Stimulated activated CD8-positive, alpha-beta memory T cell treated with anti-CD3 and anti-CD28 coated beads, Interleukin-7, amount 100 ng/mL, for 24 hours (primary cell): ENCODE measurements at places on chromosomes 7 and 10.

DNA sequence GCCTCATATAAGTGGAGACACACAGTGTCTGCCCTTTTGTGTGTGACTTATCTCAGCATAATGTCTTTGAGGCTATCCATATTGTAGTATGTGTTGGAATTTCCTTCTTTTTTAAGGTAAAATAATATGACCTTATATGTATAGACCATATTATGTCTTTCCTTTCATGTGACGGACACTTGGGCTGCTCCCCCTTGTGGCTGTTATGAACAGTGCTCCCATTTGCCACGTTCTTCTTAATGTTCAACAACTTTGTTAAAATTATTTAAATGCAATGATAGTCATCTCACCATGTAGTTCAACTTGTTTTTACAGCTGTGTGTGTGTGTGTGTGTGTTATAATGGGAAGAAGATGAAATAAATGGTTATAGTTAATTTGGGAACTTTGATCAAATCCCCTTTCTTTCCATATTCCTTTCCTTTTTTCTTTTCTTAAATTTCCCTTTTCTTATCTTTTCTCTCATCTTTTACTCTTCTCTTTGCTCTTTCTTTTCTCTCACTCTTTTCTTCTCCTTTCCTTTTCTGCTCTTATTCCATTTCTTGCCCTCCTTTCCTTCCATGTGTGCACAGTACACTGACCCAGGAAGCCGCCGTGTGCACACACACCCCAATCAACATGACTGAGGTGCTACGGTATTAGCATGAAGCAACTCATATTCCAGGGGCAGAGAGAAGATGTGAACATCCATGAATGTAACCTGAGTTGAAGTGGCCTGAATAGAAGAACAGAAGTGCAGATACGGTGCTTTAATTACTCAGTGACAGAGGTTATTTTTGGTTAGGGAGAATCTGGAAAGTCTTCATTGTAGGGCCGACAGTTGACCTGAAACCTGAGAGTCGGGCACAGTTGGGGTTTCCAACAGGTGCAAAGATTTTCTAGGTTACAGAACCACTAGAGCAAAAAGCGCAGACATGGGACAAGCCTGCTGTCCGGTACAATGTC, 596.6 kb downstream of the SDK1 start:
- peak; percentile 11 for DNase-seq

GRCh38 chr10:26355241-26355640, 82.9 kb upstream of the APBB1IP start:
- no peak for DNase-seq

DNA sequence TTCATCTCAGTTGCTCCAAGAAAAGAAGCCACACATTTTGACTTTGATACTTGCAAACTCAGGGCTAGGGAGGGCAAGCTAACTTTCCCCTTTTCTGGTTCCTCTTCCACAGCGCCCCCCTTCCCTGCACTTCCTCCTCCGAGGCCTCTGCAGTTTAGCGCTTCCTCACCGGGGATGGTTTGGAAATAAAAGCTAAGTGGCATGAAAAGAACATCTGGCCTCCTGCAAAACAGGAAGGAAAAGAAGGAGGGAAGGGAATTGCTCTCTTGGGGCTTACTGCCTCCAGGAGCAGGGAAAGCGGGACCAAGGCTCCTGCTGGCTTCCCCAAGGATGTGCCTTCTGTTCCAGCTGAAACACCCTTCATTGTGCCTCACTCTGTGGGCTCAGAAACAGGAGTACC, 42.3 kb downstream of the PRKCQ start:
- no peak for DNase-seq

DNA sequence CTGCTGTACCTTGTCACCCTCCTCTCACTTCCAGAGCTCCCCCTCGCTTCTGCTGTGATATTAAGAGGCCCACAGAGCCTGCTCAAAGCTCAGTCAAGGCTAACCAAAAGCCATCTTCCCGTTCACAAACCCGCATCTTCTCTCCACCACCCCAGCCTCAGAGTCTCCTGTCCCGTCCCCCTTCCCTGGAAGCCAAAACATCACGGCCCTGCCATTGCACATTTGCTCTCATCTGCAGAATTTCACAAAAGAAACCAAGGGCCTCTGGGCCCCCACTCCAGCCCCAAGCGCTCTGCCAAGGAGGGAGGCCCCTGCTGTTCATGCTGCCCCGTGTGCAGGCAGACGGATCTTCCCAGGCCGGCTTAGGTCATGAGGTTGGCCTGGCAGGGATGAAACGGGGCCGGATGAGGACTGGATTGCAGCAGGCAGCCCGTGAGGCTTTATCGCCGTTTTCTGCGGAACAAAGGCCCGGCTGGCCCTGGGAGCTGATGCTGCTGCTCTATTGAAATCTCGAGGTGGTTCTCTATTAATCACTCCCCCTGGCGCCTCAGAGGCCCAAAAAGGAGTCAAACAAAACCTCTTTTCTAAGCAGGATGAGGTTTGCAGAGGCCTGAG, 31.6 kb upstream of the FOXK1 start:
- DNase-seq: no peak

DNA sequence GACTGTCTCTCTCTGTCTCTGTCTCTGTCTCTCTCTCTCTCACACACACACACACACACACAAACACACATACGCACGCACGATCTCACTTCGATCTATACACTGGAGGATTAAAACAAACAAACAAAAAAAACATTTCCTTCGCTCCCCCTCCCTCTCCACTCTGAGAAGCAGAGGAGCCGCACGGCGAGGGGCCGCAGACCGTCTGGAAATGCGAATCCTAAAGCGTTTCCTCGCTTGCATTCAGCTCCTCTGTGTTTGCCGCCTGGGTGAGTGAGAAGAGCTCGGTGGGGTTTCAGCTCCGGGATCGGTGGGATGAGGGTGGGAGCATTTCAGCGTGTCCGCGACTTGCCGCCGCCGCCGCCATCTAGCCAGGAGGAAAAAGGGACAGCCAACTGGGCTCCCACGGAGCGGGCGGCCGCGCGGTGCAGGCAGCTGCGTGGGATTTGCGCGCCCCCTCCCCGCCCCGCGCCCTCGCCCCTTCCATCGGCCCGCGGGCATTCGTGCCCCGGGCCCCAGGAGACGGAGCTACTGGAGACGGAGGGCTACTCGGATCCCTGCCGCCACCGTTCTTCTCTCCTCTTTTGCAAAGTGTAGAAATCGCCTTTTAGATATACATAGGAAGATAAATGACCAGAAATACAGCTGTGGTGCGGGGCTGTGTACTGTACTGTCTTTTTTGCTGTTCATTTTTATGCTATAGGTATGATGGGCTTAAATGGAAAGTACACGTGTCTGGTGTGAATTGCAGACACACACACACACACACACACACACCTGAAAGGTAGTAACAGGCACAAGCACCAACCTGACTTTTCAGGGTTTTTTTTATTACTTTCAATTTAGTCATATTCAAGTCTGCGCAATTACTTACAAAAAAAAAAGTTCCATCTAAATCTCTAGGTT, 581 bp downstream of the PTPRZ1 start:
- DNase-seq: no peak

- no peak for DNase-seq
Measured at GRCh38 chr7:29115130-29115687, 31.1 kb downstream of the CPVL start.

- DNase-seq: no peak
Measured at GRCh38 chr10:118940386-118940785, 89.1 kb upstream of the NANOS1 start.
